Umbilical cord (tissue), 2 donors: ENCODE measurements at places on chromosomes 3 and 15. TPM values are rescaled to one million over a fixed set of nuclear protein-coding genes. Genes with fewer than 3 reads are reported as not detected.

Gene XPC
- 23.6 TPM for total RNA-seq

Gene IL17RE
- total RNA-seq: 0.72 TPM

Gene NRROS
- 0.96 TPM for total RNA-seq

Gene GCSAM
- total RNA-seq: 1.2 TPM

Gene CYP1A1
- 3.6 TPM for total RNA-seq

Gene CCR9
- 0.48 TPM for total RNA-seq

Gene PRSS50
- not detected for total RNA-seq

Gene CLDN18
- 0.96 TPM for total RNA-seq
